ENCODE measurements at places on chromosomes 2 and 18. TPM values are rescaled to one million over a fixed set of nuclear protein-coding genes. Genes with fewer than 3 reads are reported as not detected.

The MAL gene
- 7.6 TPM for total RNA-seq

The DCDC2C gene
- total RNA-seq = not detected

GRCh38 chr2:220044383-220044782, 417.0 kb downstream of the SLC4A3 start:
- DNase-seq = no peak
- H3K36me3 ChIP-seq = no peaks in the 10 kb centered on the region
- no peak overlapping the region for H3K27ac ChIP-seq
- no peaks in the 10 kb centered on the region for H3K27me3 ChIP-seq
- H3K4me3 ChIP-seq = no peak overlapping the region

DNA sequence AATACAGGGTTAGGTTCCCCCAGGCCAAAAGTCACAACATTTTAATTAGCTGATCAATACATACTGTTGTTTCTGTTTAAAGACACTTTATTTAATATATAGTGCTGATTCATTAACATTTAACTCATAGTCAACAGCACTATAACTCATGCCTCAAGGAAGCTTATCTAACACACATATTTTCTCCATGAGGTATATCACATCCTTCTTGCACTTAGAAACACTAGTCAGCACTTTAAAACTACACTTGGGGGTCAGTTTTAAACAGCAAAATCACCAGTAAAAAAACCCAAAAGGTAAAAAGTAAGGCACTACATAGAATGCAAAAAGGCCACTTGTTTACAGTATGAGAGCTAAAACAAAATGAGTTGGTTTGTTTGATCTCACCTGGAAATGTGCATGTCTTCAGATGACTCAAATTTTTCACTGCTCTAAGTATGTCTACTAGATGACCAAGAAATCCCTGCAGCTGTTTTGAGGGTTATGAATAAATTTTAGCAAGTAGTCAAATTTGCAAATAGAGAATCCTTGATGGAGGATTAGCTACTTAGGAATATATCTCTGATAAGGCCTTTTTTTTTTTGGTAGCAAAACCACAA, 54.1 kb upstream of the EPB41L5 start:
- no peak overlapping the region for H3K27ac ChIP-seq
- peaks cover 53% of the 10 kb centered on the region for H3K36me3 ChIP-seq
- DNase-seq = no peak

- no peak overlapping the region for H3K27ac ChIP-seq
- no peaks in the 10 kb centered on the region for H3K27me3 ChIP-seq
- H3K4me1 ChIP-seq = peaks cover 58% of the 10 kb centered on the region
- H3K36me3 ChIP-seq = no peaks in the 10 kb centered on the region
- no peak for DNase-seq
- H3K4me3 ChIP-seq = no peak overlapping the region
Observed at GRCh38 chr2:171149986-171150693, 10.6 kb downstream of the TLK1 start.

Measured in sigmoid colon (tissue), 7 donors.